ENCODE measurements at places on chromosomes 3 and 15.

DNA sequence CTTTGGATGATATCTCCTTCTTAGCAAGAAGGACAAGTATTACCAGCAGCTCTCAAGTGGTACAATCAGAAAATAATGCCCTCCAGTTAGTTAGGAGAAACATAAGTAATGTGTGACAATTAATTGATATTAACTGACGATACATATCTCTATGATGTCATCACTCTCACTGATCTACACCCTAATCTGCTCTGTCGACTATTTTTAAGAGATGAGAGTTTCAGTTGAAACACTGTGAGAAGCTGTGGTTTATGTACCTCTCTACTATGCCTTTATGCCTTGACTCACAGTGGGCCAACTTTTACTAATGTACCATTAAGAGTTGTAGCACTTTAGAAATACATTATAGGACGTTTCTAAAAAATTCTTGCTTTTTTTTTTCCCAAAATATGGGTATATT lies 8.6 kb downstream of the CEP152 start:
- no peak for DNase-seq

- no peak for DNase-seq
Observed at GRCh38 chr3:48414376-48415250, 15.3 kb downstream of the PLXNB1 start.

GRCh38 chr15:55654561-55655031 lies 66.5 kb upstream of the PYGO1 start:
- DNase-seq = no peak

DNA sequence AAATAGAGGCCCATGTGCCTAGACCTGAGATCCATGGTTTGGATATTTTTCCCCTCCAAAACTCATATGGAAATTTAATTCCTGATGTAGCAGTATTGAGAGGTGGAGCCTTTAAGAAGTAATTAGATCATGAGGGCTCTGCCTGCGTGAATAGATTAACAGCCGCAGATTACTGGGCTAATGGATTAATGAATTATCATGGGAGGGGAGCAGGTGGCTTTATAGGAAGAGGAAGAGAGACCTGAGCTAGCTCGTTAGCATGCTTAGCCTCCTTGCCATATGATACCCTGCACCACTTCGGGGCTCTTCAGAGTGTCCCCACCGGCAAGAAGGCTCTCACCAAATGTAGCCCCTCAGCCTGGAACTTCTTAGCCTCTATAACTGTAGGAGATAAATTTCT lies 15.8 kb downstream of the ARHGEF26 start:
- DNase-seq = no peak

DNA sequence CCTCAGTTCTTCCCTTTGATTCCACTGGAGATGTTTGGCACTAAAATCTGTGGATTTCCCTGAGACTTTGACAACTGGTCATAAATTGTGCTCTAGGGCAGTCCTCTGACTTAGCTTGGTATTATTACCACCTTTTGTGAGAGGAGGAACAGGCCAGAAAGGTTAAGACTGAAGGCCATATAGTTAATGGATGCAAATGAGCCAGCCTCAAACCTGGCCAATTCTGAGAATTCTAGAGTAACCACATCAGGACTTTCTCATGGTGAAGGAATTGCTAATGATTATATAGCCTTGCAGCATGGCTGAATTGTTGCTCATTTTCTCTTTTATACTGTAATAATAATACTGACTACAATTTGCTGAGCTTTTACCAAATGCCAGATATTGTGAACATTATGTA lies 162.5 kb downstream of the CADPS start:
- no peak for DNase-seq
